ENCODE measurements at places on chromosomes 3 and 15.

GRCh38 chr3:5017925-5018531, 38.8 kb downstream of the BHLHE40 start:
- no peak for DNase-seq

- DNase-seq = no peak
Observed at GRCh38 chr3:195057716-195058115, 213.2 kb downstream of the XXYLT1 start.

- DNase-seq = no peak
Observed at GRCh38 chr15:58889363-58889762, 44.1 kb downstream of the SLTM start.

GRCh38 chr15:47326410-47327333, 390.6 kb upstream of the SEMA6D start:
- DNase-seq = no peak

DNA sequence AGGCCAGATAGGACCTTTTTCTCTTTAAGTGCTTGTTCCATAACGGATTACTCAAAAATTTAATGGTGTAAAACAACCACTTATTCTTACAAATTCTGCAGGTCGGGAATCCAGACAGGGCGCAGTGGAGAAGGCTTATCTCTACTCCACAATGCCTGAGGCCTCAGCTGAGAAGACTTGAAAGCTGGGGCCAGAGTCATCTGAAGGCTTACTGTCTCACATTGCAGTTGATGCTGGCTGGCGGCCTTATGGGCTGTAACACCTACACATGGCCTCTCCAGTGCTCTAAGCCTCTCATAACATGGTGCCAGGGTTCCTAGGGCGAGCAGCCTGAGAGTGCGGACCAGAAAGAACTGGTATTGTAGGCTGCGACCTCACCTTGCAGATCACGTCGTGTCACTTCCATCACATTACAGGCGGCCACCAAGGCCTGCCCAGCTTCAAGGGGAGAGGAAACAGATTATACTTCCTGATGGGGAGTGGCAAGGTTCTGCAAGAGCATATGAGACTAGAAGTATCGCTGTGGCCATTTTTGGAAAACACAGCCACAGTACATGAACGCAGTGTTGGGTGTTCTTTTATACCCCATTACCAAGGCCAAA, 32.4 kb downstream of the CMTM7 start:
- DNase-seq = no peak

DNA sequence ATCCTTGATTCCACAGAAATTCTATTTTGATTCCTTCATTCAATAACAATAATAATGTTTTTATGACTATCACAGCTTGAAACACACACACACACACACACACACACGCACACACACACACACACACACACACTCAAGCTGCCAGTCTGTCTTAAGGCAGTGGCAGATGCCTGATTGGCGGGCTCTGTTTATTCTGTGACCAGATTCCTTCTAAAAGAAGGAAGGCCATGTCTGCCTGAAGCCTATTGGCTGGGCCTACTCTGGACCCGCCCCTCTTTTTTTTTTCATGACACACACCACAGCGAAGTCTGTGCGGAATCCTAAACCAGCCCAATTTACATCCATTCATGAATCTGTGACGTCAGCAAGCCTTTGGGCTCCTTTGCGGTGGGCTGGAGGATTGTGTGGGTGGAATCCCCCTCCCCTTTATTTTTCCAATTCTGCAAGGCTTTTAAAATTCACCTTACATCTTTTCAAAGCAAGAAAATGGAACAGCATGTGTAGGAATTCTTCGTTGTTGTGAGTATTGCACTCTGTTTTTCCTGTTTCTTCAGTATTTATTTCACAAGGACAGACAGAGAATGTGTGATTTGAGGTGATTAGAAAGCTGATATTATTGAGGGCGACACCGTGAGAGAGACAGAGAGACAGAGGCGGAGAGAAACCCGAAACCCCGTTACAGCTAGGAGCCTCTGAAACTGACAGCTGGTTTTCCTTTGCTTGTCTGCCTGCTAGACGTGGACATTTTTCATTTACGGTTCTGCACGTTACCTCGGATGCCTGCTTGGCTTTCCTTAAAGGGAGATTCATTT, at the start of gene MAP3K13:
MAP3K13 (plus strand) TSS at position 287 of the 812 bp plus-strand sequence. CDS start 65,446 bp downstream, outside the sequence.
- DNase-seq = no peak

GRCh38 chr3:129409541-129409940, 18.9 kb downstream of the EFCAB12 start:
- DNase-seq = no peak

GRCh38 chr3:54223063-54223462, 100.7 kb downstream of the CACNA2D3 start:
- no peak for DNase-seq

DNA sequence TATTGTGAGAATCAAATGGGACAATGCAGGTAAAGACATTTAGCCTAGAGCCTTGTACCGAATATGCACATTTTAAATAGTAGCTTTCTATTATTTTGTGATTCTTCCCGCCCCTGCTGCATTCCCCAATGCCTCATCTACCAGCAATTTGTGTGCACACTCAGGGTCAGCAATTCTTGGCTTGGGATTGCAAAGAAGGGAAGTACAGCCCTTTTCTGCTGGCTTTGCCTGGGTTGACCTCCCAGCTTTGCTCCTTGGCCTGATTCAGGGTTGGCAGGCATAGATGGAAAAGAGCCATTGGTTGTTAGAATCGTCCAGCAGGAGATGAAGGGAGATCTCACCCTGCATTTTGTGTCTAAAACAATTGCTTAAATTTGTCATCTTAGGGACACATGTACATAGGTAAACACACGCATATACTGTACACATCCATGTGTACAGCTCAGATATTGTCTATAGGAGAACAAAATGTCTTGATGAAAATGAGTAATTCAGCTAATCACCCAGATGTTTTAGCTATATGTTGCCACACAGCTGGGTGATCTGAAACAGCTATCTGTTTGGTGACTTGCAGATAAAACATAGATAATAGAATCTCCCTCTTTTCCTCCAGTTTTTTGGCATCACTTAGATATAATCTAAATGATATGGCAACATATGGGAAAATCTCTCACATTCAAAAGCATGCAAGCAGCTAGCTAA, 340.9 kb upstream of the TBL1XR1 start:
- no peak for DNase-seq

- DNase-seq = no peak
Observed at GRCh38 chr15:98649472-98650416, 1.4 kb downstream of the IGF1R start.

DNA sequence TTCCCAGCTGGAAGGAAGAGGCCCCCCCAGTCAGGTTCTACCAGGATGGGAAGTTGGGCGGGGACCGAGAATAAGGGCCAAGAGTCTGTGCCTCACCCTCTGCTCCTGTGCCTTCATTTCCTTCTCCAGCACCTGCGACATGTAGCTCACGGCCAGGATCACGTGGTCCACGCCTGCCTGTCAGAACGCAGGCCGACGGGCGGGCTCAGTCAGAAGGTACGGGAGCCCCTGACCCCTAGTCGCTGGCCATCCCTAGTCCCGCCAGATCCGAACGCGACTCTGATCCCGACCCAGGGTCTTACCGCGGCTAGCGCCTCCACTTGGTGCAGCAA, 489 bp downstream of the GMPPB start:
- peak; percentile 20 for DNase-seq

DNA sequence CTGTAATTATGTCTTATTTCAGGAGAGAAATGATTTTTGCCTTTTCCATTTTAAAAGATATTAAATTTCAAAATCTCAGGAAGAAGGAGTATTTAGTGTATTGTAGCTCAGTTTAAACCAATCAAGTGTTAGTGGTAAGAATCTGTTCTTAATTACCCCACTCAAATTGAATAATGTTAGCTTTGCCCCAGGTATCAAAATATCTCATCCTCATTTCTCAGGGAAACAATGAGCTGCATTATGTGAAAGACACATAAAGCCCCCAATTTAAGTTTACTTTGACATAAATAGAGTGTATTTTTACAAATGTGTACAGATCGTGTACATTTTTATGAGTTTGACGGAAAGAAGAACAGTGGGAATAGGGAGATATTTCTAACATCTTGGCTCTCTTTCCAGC, 317.4 kb upstream of the RARB start:
- no peak for DNase-seq

DNA sequence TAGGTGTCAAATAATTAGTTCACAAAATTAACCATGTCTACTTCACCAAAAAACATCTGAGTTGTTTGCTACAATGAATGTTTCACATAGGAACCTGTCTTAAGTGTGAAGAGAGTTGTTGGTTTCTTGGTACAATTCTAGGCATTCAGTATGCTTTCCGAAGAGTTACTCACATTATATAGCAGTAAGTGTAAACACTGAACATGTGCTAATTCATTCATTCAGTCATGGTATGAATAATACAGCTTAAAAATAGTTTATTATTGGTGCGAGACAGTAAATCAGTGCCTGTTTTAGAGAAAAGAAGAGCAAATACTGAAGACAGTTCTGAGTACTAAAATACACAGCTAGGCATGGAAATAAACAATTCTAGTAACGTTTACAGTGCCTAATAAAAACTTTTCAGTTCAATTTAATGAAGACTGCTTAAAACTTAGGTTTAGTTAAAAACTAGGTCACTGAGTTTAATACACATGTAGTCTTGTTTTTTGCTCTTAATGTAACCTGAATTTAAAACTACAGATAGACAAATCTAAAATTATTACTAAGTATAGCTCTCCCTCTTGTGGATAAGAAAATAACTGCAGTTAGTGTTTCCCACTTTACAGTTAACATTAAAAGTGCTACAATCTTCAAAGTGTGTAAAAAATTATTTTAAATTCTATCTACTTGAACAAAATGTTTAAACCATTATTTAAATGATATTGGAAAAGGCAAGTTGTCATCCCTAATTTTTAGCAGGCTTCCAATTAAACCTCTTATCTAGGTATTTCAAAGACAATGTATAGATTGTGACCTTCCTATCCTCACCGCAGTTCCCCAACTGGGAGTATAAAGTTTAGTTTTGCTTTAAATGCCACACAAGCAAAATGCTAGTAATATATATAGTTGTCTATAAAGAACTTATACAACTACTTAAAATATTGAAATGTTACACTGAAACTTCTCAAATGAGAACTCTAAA, 20.1 kb upstream of the ZCWPW2 start:
- DNase-seq = no peak

DNA sequence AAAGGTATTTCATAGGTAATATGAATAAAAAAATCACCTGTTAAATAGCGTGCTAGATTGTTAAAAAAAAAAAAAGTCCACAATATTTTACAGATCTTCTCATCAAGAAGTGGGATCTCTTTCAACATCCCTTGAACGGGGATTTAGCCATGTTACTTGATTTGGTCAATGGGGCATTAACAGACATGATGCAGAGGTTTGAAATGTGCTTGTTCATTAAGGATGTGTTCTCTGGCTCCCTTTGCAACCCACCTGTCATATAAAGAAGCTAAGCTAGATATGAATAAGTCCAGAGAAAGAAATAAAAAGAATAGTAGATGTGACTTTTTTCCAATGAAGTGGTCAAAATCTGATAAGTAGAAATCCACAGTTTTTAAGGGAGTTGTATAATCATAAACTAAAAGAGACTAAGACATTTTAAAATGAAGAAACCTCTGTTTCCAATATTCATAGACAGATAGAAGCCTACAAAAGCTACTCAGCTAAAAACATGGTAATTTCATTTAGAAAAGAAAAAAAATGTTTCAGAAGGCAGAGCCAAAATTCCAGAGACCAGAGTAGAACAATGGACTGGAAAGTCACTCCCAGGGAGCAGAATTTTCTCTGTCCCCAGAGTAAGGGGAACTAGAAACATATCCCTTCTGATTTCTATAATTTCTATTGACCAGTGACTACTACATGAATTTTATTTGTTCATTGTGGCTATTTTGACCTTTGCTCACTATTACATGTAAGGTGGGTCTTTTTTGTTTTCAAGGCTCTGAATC, 79.2 kb downstream of the PLSCR2 start:
- DNase-seq = no peak

DNA sequence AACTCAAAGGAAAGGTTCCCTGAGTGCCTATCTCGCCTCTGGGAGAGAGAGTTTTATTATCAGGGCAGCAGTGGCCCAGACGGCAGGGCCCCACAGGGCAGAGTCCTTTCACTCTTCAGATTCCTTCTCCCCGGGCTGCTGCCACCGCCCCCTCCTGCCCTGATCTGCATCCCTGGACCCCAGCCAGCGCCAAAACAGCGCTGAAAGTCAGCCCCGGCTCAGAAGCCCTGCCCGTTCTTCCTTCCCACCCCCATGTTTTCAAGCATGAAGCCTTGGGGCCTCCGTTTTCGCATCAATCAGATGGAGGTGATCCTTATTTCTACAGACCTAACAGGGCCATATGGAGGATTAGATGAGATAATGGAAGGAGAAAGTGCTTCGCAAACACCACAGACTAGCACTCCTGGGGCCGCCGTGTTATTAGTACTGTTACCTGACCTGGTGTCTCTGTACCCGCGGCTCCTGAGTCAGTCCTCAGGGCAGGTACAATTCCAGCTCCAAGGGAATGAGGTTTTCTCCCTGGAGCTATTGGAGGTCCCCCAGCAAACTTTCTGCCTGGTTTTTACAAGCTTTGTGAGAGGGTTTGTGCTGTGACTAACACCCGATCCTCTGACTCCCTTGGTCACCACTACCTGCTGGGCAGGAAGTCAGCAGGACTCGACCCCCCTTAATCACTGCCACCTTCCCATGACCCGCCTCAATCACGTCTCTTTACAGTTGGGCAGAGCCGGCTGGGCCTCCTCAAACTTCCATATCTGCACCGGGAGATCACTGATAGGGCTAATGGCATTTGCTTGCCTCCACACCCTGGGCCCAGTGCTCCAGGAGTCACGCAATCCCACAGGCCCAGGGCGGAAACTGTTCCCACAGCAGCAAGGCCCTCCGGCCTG, 39.5 kb upstream of the TSEN2 start:
- no peak for DNase-seq

GRCh38 chr15:51499379-51499976, 123.1 kb downstream of the DMXL2 start:
- DNase-seq = no peak

- no peak for DNase-seq
Observed at GRCh38 chr15:66714543-66714981, 12.5 kb downstream of the SMAD6 start.

GRCh38 chr3:55891106-55891505, 404.0 kb upstream of the WNT5A start:
- no peak for DNase-seq

DNA sequence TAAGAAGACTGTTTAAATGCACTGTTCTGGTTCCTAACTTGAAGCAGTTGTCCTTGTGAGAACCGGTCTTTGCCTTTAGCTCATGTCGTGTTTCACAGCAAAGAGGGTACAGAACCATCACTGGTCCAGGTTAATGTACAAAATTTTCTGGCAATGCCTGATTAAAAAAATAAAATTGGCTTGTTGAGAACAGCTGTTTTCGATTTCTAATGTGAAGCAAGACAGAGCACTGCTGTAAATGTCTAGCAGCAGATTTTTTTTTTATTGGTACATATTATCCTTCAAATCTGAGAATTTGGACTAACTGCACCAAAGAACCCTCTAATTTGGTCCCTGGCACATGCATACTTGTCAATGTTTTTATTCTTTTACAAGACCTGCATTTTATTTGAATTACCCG, 103.3 kb downstream of the STT3B start:
- DNase-seq = no peak

- DNase-seq = no peak
Observed at GRCh38 chr3:149152420-149152819, 23.0 kb downstream of the HPS3 start.

DNA sequence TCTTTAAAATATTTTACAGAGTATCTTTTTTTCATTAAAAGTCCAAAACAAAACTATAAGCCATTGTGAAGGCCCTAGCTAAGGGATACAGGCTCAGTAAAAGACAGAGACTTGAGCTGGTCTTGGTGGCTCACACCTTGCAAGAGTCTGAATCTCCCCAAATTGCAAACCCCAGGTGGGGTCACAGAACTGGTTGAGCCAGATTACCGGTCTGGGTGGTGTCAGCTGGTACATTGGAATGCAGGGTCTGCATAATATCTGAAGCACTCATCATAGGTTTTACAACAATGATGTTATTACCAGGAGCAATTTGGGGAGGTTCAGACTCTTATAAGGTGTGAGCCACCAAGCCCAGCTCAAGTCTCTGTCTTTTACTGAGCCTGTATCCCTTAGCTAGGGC, 201.2 kb upstream of the ARPP21 start:
- no peak for DNase-seq

All from stimulated activated CD8-positive, alpha-beta memory T cell treated with anti-CD3 and anti-CD28 coated beads, Interleukin-7, amount 100 ng/mL, for 1 hour (primary cell).